ENCODE measurements at places on chromosomes 13 and 19.

DNA sequence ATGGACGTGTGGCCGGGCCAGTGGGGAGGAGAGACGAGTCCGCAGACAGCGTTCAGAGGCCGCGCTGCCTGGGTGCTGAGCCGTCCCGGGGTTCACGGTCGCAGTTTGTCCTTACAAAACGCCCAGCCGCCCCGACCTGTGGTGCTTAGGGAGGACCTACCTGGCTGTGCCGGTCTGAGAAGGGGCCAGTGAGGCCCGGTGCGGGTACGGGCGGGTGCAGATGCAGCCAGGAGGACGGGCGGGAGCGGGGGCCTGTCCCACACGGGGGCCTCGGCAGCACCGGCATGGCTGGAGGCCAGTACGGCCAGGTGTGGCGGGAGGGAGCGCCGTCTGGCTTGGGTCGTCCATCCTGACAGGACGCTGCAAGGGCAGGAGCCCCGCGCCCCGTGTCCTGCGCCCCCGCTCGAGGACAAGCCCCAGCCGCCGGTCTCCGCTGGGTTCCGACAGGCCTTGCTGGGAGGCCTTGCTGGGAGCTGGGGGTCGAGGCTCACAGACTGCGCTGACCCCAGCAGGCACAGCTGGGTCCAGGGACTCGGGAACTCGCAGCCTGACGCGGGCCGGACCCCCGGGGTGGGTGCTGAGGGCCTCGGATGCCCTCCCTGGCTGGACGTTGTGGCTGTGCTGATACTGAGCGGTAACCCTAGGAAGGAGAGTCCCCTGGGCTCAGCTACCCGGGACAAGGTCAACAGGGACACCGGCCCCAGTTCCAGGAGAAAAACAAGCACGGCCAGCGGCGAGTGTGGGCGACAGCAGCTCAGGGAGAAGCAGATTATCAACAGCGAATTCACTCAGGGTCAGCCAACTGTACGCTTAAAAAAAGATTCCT, 5.3 kb upstream of the PROZ start:
- no peak for DNase-seq

DNA sequence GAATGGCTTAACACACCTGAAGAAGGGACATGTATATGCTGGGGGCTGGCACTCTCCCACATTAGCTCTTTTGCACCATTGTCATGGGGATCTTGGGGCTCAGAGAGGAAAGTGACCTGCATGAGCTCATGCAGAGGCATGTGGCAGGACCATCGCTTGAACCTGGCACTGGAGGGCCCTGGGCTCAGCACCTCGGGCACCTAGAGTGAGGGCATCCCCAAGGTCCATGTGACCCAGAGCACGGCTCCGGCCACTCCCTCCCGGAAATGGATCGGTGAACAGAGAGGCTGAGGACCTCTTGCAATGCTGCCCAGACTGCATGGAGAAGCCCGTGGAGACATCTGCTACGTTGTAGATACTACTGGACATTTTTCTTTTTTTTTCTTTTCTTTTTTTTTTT, 38.6 kb upstream of the CCNE1 start:
- DNase-seq = no peak

DNA sequence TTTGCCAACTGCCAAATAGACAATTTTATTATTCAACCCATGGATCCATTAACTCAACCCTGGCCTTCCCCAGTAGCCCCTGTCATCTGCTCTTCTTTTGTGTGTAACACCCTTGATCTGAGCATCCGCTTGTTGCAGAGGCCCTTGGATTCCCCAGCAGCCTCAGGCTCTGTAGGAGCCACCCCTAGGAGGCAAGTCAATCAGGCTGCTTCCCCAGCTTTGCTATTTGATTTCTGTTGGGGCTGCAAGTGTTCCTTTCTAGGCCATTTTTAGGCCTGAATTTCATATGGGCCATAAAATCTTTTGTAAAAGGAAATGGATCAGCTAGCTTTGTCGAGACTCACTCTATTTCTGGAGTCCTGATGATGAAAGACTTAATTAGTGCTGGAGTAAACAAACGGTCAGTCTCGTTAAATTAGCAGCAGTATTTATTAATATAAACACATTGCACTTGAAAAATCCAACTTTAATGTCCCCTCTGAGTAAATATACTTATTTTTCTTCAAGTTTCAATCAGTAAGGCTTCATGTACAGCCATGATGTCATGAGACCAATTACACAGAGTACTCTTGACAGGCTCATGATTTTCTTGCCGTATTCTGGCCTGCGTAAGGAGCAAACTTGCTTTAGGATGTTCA, 105.3 kb downstream of the RGCC start:
- DNase-seq = no peak

DNA sequence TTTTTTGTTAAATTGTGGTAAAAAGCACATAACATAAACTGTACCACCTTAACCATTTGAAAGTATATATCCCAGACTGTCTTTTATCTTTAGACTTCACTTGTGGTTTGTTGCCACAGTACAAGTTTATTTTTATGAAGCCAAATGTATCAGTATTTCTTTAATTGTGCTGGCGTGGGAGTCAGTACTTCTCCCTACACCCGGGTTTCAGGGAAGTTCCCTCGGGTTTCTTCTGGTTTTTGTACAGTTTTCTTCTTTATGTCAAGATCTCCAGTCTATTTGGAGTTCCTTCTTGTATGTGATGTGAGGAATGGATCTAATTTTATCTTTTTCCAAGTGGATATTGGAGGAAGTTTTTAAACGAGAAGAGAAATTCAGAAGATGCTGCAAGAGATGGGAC, 20.5 kb downstream of the CCDC8 start:
- no peak for DNase-seq

GRCh38 chr13:51000061-51000460, 90.5 kb downstream of the RNASEH2B start:
- no peak for DNase-seq

DNA sequence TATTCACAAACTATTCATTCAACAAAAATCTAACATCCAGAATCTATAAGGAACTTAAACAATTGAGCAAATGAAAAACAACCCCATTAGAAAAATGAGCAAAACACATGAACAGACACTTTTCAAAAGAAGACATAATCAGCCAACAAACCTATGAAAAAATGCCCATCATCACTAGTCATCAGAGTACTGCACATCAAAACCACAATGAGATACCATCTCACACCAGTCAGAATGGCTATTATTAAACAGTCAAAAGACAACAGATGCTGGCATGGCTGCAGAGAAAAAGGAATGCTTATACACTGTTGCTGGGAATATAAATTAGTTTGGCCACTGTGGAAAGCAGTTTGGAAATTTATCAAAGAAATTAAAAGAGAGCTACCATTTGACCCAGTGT, 487.6 kb downstream of the GPC6 start:
- no peak for DNase-seq

DNA sequence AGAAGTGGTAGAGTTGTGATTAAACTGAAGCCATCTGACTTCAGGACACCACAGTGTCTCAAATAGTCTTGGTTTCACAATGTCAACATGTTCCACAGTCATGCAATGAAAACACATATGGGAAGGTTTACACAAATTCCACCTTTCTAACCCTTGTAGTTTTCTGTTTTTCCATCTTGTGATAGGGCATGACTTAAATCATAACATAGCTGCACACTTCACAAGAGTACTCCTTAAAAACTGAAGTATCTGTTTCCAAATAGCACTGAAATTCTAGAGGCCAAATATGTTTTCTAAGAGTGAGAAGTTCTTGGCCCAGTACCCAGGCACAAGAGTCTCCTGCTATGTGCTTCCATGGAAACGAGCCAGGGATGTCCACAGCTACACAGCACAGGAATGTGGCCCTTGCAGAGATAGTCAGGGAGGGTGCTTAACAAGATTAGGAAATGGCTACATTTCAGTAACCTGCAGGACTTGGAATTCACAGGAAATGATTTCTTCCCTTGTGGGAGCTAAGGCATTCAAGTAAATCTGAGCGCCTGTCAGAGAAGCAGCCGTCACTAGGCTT, 269.1 kb downstream of the NDFIP2 start:
- peak; percentile 9 for DNase-seq

- no peak for DNase-seq
These were observed 1084.4 kb downstream of the SLITRK1 start for GRCh38 chr13:82797876-82798275.

GRCh38 chr19:16001481-16002312, 52.9 kb downstream of the OR10H4 start:
- peak; percentile 22 for DNase-seq

DNA sequence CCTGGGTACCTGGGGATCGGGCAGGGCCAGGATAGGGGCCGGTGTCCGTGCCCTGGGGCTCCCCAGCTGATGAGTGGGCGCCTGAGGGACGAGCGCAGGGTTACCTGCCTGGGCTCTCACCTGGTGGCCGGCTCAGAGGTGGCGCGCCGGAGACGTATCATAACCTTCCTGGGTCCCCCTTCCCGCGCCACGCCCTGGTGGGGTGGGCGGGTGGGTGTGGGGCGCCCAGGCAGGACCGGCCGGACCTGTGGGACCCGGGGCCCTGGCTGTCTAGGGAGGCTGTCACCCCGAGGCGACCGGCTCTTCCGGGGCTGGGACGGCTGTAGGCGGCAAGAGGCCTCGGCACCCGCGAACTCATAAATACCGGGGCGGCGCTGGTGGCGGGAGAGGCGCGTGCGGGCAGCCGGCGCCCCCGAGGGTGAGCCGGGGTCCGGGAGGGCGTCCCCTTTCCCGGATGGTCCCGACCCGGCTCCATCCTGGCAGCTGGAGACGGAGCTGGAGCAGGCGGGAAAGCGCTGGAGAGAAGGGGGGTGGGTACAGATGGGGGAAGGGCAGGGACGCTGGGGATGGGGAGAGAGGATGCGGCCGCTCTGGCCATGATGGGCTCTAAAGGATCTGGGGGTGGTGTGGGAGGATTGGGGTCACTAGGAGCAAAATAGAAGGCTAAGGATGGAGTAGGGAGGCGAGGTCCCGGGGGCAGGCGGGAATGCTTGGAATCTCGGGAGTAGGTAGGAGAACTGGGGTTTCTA, at the start of gene ACP7:
Gene ACP7 (plus strand): TSS at position 386 of the 749 bp plus-strand sequence. CDS start 902 bp downstream, outside the sequence.
- DNase-seq = no peak

GRCh38 chr19:17784201-17785008, 10.5 kb upstream of the B3GNT3 start:
- no peak for DNase-seq

- no peak for DNase-seq
These were observed 118.8 kb downstream of the CDK8 start for GRCh38 chr13:26372747-26373146.

GRCh38 chr13:109821103-109821502, 34.7 kb upstream of the IRS2 start:
- no peak for DNase-seq

DNA sequence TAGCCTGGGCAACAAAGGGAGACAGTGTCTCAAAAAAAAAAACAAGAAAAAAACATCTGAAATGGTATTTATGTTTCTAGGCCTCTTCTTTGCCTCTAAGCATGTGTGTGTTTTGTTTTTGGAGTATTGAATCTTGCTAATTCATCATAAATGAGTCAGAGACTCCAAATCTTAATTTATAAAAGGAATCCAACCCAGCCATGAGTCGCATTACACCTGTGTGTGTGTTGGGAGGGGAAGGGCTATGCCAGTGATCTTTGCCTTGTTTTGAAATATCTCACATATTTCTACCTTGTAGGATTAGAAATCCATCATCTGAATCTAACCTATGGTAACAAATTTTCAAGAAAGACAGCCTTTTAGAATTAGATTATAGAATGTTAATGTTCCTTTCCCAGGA, 4.0 kb downstream of the ZNF331 start:
- no peak for DNase-seq

DNA sequence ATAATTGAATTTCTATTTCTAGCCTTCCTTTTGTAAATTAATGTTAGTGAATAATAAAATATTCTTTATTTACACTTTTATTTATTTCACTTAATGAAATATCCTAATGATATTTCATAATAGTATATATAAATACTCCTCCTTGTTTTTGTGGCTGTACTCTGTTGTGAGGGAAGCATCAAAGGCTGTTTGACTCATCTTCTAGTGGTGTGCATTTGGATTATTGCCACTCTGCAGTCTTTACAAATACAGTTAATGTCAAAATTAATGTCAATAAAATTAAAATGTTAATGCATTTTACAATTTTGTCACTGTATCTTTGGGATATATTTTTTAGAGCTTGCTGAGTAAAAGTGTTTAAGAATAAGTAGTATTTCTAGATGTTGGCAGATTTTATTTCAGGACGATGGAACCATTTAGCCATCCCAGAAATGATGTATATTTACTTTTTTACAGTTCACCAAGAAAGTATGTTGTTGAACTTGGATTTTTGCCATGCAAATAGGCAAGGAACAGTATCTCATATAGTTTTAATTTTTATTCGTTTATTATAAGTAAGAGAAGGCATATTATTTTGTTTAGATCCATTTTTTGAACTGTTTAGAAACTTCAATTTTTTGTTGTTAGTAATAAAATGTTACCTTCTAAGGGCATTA, 281.2 kb upstream of the SLITRK6 start:
- no peak for DNase-seq

DNA sequence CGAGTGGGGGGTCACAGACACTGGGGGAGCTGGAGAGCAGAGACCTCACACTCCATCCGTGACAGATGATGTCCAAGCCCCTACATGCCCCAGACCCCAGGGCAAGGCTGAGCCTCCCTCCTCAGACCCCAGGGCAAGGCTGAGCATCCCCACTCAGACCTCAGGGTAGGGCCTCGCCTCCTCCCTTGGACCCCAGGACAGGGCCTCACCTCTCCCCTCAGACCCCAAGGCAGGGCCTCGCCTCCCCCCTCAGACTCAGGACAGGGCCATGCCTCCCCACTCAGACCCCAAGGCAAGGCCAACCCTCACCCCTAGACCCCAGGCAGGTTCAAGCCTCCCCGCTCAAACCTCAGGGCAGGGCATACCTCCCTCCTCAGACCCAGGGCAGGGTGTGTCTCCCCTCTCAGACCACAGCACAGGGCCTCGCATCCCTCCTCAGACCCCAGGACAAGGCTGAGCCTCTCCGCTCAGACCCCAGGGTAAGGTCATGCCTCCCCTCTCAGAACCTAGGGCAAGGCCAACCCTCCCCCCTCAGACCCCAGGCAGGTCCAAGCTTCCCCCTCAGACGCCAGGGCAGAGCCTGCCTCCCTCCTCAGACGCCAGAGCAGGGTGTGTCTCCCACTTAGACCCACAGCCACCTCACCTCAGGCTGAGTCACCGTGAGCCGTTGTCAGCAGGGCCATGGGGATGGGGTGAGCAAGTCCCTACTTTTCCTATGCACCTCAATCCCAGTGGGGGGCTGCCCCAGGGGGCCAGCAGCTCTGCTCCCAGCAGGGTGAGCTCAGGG, 1.7 kb upstream of the S1PR4 start:
- DNase-seq = peak; percentile 84

- DNase-seq = no peak
These were observed 10.8 kb downstream of the STAP2 start for GRCh38 chr19:4327877-4328242.

- DNase-seq = no peak
These were observed 163.8 kb upstream of the SOX1 start for GRCh38 chr13:111903143-111903542.

- DNase-seq = no peak
These were observed 40.2 kb downstream of the SMIM24 start for GRCh38 chr19:3440082-3440481.

GRCh38 chr19:30916238-30916637, 433.0 kb downstream of the TSHZ3 start:
- DNase-seq = no peak
